ENCODE measurements at places on chromosomes 2 and 18.

- H3K36me3 ChIP-seq, result no peaks in the 10 kb centered on the region
- H3K4me3 ChIP-seq, result no peak overlapping the region
- DNase-seq, result no peak
- H3K27ac ChIP-seq, result no peak overlapping the region
Measured at GRCh38 chr2:3619033-3619432, 24.1 kb downstream of the COLEC11 start.

- DNase-seq, result no peak
- no peak overlapping the region for H3K4me3 ChIP-seq
- no peaks in the 10 kb centered on the region for H3K4me1 ChIP-seq
- H3K36me3 ChIP-seq, result no peaks in the 10 kb centered on the region
- no peaks in the 10 kb centered on the region for H3K27me3 ChIP-seq
Measured at GRCh38 chr2:149021761-149022160, 16.7 kb upstream of the LYPD6B start.

DNA sequence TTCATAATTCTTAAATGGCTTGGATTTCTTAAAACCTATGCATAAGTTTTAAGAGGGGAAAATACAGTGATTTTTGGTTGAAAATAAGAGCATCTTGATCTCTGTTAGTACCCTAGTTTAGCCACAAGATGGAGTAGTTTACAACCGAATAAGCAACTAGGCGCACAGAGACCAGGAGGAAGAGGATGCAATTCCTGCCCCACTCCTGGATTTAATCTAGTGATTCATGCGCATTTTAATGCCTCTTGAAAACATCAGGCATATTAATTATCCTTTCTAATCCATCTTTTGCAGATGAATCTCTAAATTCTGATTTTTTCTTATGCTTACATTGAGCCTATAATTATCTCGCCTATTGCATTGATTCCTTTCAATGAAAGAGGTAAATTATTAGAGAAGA lies 76.7 kb downstream of the MRPS9 start:
- no peaks in the 10 kb centered on the region for H3K27me3 ChIP-seq
- no peaks in the 10 kb centered on the region for H3K4me1 ChIP-seq
- H3K4me3 ChIP-seq, result no peak overlapping the region
- DNase-seq, result no peak

DNA sequence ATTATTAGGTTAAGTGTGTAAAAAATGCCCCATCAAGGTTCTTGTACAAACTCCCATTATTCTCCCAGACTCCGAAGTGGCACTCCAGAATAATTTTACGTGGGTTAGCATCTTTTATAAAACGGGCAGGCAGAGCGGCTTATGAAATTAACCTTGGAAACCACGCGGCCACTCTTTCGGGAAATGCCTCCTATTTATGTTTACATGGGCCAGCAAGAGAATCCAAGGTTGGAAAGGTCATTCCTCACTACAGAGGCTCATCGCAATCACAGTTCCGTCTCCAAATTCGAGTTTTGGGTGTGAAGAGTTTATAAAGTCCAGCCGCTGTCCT lies 1.2 kb upstream of the IMPA2 start:
- peaks cover 4% of the 10 kb centered on the region for H3K4me1 ChIP-seq
- H3K27me3 ChIP-seq, result no peaks in the 10 kb centered on the region
- peak; percentile 17 for DNase-seq
- H3K27ac ChIP-seq, result peak overlapping the region; percentile 90
- H3K4me3 ChIP-seq, result peak overlapping the region; percentile 71

- H3K27ac ChIP-seq, result no peak overlapping the region
- no peak for DNase-seq
- H3K36me3 ChIP-seq, result no peaks in the 10 kb centered on the region
- H3K4me1 ChIP-seq, result no peaks in the 10 kb centered on the region
- H3K27me3 ChIP-seq, result no peaks in the 10 kb centered on the region
- H3K4me3 ChIP-seq, result no peak overlapping the region
Measured at GRCh38 chr2:164178835-164179465, 442.3 kb downstream of the GRB14 start.

- no peak overlapping the region for H3K27ac ChIP-seq
- H3K27me3 ChIP-seq, result no peaks in the 10 kb centered on the region
- DNase-seq, result no peak
Measured at GRCh38 chr18:70522183-70522680, 233.4 kb downstream of the SOCS6 start.

Data from prostate gland (tissue), 2 donors.